ENCODE measurements at places on chromosomes 2 and 18. TPM values are rescaled to one million over a fixed set of nuclear protein-coding genes. Genes with fewer than 3 reads are reported as not detected.

The UPP2 gene
- not detected for total RNA-seq

The PLEKHM3 gene
- total RNA-seq: 31.3 TPM

The DNAJC5G gene
- not detected for total RNA-seq

The RAD51AP2 gene
- total RNA-seq: 0.16 TPM

The ARHGEF4 gene
- 22.7 TPM for total RNA-seq

DNA sequence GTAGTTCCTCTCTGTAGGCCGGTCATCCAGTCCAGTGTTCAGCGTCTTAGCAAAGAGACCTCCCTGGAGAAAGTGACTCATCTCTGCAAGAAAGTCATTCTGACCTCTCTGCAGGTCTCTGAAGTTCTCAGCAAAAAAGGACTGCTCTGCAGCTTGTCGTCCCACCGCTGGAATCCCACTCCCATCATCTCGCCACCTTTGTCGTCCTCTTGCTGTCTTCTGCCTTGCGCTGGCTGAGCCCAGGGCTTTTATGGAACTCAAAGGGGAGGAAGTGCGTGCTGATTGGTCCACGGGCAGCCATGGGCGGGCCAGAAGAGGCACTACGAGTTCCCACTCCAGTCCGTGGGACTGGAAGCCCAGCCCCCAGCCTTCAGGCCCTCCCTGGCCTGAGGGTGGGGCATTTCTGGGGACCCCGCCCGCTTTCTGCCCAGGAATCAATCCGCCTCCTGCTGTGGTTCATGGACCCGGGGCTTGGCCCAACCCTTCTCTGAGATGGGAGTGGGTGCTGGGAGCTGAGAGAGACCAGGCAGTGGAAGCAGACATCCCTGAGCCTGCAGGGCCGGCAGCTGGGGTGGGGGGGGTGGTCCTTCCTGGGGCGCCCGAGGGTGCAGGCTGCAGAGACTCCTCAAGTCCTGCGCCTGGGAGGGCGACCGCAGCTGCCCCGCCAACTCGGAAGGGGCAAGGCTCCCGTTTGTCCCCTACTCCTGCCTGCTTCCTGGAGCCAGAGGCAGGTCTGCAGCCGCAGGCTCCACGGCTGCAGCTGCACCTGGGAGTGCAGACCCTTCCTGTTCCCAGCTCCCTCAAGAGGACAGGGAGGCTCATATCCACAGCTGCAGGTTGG is 660.7 kb upstream of the RAB6C start:
- H3K36me3 ChIP-seq: no peaks in the 10 kb centered on the region
- no peaks in the 10 kb centered on the region for H3K27me3 ChIP-seq
- no peak overlapping the region for H3K4me3 ChIP-seq
- H3K27ac ChIP-seq: no peak overlapping the region
- no peak for DNase-seq
- H3K4me1 ChIP-seq: no peaks in the 10 kb centered on the region

DNA sequence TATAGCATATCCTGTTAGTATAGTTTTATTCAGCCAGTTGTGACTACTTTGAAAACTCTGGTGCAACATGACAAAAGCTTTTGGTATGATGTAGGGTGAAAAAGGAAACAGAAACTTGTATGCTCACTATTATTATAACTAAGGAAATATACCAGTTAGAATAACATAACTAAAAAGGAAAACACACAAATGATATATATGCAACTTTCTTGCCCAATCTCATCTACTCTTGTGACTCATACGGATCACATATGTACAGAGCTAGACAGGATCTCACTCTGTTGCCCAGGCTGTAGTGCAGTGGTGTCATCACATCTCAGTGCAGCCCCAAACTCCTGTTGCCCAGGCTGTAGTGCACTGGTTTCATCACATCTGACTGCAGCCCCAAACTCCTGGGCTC is 12.4 kb upstream of the TLK1 start:
- H3K27me3 ChIP-seq: no peaks in the 10 kb centered on the region
- H3K4me1 ChIP-seq: no peaks in the 10 kb centered on the region
- H3K36me3 ChIP-seq: no peaks in the 10 kb centered on the region
- no peak for DNase-seq
- no peak overlapping the region for H3K27ac ChIP-seq

DNA sequence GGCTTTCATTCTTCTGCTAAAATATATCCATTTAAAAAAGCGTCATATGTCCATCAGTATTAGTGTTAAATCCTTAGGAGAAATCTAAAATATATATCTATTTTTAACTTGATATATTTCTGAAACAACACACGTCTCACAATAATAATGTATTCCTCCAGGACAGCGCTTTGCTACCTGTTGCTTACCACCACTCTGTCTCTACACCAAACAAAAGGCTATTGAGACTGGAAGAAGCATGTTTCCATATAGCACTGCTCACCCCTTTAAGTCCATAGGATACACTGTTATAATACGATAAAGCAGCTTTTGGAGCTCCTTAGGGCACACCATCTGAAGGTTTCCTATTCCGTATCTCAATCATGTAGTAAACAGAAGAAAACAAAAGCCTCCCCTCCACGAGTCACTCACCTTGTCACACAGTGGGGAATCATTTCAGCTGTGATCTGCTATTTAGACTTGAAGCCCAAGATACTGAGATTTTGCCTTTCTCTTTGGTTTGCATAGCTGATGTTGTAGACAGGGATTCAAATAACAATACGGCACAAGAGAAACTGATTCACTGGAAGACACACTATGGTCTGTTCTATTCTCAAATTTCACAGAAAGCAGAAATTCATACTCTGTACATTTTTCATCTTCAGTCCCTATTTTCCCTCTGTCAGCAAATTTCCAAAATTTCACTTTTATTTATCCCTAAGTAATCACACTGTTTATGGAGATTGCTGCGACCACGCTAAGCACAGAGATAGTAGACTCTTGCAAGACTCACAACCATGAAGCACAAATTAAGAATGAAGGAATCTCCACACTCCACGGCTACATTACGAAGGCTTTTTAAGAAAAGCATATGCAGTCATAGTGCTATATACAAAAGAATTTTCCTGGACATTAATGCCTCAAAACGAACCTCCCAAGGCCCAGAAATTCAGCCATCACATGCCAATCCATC is 187.1 kb downstream of the TCF4 start:
- H3K4me3 ChIP-seq: peak overlapping the region; percentile 40
- no peaks in the 10 kb centered on the region for H3K36me3 ChIP-seq
- peaks cover 63% of the 10 kb centered on the region for H3K4me1 ChIP-seq
- no peaks in the 10 kb centered on the region for H3K27me3 ChIP-seq
- no peak for DNase-seq
- peak overlapping the region; percentile 83 for H3K27ac ChIP-seq

DNA sequence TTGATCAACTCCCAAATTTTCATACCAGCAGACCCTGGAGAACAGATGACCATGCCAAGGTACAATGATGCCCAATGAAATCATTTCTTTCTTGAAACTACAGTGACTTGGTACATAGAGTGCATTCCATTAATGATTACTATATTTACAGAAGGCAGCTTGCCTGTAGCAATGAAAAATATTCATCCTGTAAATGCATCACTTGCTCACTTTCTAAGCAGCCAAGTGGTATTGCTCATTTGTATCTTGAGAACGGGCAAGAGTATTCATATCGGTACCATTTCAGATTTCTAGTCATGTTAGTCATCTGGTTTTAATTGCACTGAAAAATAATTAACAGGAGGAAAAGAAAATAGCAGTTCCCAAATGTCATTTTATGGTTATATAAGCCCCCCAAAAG is 59.6 kb downstream of the VIL1 start:
- peaks cover 3% of the 10 kb centered on the region for H3K4me1 ChIP-seq
- no peak overlapping the region for H3K27ac ChIP-seq
- peaks cover 8% of the 10 kb centered on the region for H3K36me3 ChIP-seq

DNA sequence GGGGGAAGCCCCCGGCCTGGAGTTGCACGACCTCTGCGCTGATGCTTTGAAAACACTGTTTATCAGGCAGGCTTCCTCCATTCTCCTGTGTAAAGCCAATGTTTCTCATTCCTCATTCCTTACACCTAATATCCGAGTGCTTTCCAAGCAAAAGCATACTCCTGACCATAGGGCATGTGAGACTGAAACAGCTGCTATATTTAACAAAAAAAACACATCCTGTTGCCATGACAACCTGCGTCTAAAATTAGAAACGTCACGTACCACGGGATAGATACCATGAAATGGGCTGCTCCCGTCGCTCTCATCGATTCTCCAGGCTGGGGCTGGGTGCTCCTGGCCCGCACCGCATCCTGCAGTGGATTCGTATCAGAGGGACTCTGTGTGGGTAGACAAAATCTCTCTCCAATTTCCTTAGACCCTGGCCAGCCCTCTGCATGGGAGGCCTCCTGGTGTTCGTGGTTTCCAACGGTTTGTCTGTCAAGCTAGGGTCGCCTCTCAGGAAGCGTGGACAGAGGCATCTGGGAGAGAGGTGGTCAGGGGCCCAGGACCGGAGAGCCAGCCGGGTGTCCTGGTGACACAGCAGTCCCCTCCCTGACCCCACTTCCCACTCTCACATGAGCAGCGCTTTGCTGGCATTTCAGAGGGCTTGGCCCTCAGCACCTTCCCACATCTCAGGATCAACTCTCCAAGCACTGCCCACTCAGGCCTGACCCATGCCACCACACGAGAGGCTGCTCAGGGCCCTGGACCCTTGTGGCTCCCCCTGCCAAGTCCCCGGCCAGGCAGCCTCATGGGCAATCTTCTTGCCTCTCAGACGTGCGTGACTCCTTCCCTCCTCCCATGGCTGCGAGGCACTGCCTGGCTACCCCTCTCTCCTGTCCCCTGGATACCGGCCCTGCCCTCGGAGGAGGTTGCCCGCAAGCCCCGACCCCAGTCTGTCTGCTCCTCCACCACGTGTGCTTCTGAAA is 268.1 kb downstream of the NDUFA10 start:
- H3K27ac ChIP-seq: no peak overlapping the region
- H3K4me3 ChIP-seq: no peak overlapping the region
- H3K4me1 ChIP-seq: peaks cover 2% of the 10 kb centered on the region

- H3K36me3 ChIP-seq: no peaks in the 10 kb centered on the region
- DNase-seq: no peak
- no peaks in the 10 kb centered on the region for H3K4me1 ChIP-seq
- H3K4me3 ChIP-seq: no peak overlapping the region
Measured at GRCh38 chr2:133576714-133577113, 8.5 kb upstream of the NCKAP5 start.

DNA sequence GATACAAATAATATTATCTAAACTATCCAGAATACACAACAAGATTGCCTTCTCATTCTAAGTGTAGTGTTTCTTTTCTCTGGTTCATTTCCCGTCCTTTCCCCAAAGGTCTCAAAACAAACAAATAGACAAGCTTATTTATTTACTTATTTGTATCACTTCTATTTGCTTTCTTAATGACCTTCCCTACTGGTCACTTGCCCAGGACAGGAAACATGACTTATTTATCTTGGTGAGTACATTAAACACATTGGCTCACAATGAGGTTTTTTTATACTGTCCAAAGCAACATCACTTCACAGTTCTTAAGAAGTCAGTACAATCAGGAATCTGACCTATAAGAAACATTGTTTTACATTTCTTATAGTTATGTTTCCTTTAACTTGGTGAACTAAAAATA is 123.3 kb upstream of the KYNU start:
- H3K27ac ChIP-seq: no peak overlapping the region
- H3K36me3 ChIP-seq: no peaks in the 10 kb centered on the region
- no peaks in the 10 kb centered on the region for H3K27me3 ChIP-seq
- no peak for DNase-seq
- no peak overlapping the region for H3K4me3 ChIP-seq
- no peaks in the 10 kb centered on the region for H3K4me1 ChIP-seq

DNA sequence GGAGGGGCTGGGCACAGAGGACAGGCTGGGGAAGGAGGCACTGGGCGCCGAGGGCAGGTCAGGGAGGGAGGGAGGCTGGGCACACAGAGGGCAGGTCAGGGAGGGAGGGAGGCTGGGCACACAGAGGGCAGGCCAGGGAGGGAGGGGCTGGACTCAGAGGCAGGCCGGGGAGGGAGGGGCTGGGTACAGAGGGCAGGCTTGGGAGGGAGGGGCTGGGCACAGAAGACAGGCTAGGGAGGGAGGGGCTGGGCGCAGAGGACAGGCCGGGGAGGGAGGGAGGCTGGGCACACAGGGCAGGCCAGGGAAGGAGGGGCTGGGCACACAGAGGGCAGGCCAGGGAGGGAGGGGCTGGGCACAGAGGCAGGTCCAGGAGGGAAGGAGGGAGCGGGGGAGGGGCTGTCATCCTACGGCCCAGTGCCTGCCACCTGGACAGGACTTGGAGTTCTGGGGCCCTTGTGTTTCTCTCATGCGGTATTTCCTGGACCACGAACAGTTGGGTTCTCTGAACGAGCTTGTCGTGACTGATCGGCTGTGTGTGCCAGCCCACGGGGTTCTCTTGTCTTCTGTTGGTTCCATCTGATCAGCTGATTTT is 46.7 kb upstream of the KCNG2 start:
- no peaks in the 10 kb centered on the region for H3K4me1 ChIP-seq
- H3K27me3 ChIP-seq: no peaks in the 10 kb centered on the region
- peaks cover 50% of the 10 kb centered on the region for H3K36me3 ChIP-seq
- H3K4me3 ChIP-seq: no peak overlapping the region
- DNase-seq: peak; percentile 54
- no peak overlapping the region for H3K27ac ChIP-seq

GRCh38 chr2:146720170-146720569 is 1124.7 kb upstream of the ACVR2A start:
- H3K4me3 ChIP-seq: no peak overlapping the region
- H3K27me3 ChIP-seq: no peaks in the 10 kb centered on the region
- H3K4me1 ChIP-seq: no peaks in the 10 kb centered on the region
- H3K27ac ChIP-seq: no peak overlapping the region

GRCh38 chr2:233273120-233273519 is 21.6 kb downstream of the ATG16L1 start:
- H3K27ac ChIP-seq: no peak overlapping the region
- no peaks in the 10 kb centered on the region for H3K27me3 ChIP-seq
- H3K4me3 ChIP-seq: no peak overlapping the region
- H3K4me1 ChIP-seq: no peaks in the 10 kb centered on the region
- peaks cover 99% of the 10 kb centered on the region for H3K36me3 ChIP-seq
- DNase-seq: no peak

- no peak overlapping the region for H3K27ac ChIP-seq
- DNase-seq: no peak
- no peak overlapping the region for H3K4me3 ChIP-seq
- no peaks in the 10 kb centered on the region for H3K4me1 ChIP-seq
- H3K36me3 ChIP-seq: no peaks in the 10 kb centered on the region
Measured at GRCh38 chr2:226683196-226683595, 116.4 kb downstream of the IRS1 start.

GRCh38 chr2:146632707-146633106 is 1212.1 kb upstream of the ACVR2A start:
- no peaks in the 10 kb centered on the region for H3K36me3 ChIP-seq
- H3K4me1 ChIP-seq: no peaks in the 10 kb centered on the region
- H3K4me3 ChIP-seq: no peak overlapping the region
- H3K27ac ChIP-seq: no peak overlapping the region
- no peaks in the 10 kb centered on the region for H3K27me3 ChIP-seq
- no peak for DNase-seq

DNA sequence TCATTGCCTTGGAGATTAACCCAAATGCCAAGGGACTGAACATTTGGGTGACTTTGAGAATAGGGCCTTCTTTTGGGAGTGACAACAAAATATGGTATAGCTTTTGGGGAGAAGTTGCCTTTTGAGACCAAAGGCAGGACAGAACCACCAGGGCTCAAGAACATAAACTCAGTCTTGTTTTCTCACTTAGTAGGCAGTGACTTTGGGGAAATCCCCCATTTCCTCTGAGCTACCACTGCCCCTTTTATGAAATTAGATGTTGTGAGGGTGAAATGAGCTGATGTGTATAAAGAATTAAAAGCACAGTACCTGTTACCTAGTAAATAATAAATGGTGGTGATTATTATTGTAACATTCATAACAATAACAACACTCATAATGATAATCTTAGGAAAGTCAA is 36.5 kb downstream of the GPD2 start:
- no peaks in the 10 kb centered on the region for H3K36me3 ChIP-seq
- H3K4me1 ChIP-seq: peaks cover 39% of the 10 kb centered on the region
- no peak overlapping the region for H3K27ac ChIP-seq
- no peaks in the 10 kb centered on the region for H3K27me3 ChIP-seq
- no peak for DNase-seq
- H3K4me3 ChIP-seq: no peak overlapping the region
